Right cardiac atrium (tissue), 5 donors: ENCODE measurements at places on chromosomes 1 and 21. TPM values are rescaled to one million over a fixed set of nuclear protein-coding genes. Genes with fewer than 3 reads are reported as not detected.

Gene IFNLR1
- total RNA-seq = 3.3 TPM

Gene IQCC
- 1.5 TPM for total RNA-seq

Gene KIFAP3
- total RNA-seq = 68.2 TPM

Gene DEPDC1
- total RNA-seq = 0.08 TPM

Gene C4BPB
- total RNA-seq = not detected

Gene FNBP1L
- 15.8 TPM for total RNA-seq

Gene PMVK
- 74.3 TPM for total RNA-seq

Gene CACNA1S
- total RNA-seq = not detected

Gene AKR7A3
- 0.17 TPM for total RNA-seq

Gene FABP3
- 2,894 TPM for total RNA-seq

Gene MEGF6
- total RNA-seq = 18.7 TPM

Gene CFHR2
- total RNA-seq = not detected

Gene SPRR4
- not detected for total RNA-seq

Gene GJC2
- 1.6 TPM for total RNA-seq

Gene NPPB
- 37.1 TPM for total RNA-seq

Gene TTC13
- total RNA-seq = 6.5 TPM

Gene OR2L13
- not detected for total RNA-seq

Gene MNDA
- total RNA-seq = 2.3 TPM

Gene PRMT6
- 5.9 TPM for total RNA-seq

Gene RPTN
- not detected for total RNA-seq

Gene UBL4B
- total RNA-seq = not detected

Gene SLC2A5
- 2.9 TPM for total RNA-seq

Gene TBX19
- 0.76 TPM for total RNA-seq

Gene CD1B
- not detected for total RNA-seq
